Midbrain (tissue), 1 donor: ENCODE measurements at places on chromosomes 7 and 10.

DNA sequence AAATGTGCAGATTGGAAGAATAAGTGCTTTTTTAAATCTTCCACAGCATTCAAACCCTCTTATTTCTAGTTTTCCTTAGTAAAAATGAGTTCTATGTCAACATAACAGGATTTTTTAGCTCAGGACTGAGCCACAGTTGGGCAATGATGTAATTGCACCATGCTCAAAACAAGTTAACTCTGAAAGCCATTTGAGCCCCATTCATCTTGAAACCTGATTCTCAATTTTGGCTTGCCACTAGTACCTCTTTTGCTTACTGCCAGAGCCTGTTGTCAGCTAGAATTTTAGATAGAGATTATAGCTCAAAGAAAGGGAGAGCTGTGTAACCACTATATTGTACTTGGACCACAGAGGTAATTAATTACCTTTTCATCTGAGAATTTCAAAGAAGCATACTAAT, 1028.5 kb upstream of the PHF14 start:
- DNase-seq = no peak

DNA sequence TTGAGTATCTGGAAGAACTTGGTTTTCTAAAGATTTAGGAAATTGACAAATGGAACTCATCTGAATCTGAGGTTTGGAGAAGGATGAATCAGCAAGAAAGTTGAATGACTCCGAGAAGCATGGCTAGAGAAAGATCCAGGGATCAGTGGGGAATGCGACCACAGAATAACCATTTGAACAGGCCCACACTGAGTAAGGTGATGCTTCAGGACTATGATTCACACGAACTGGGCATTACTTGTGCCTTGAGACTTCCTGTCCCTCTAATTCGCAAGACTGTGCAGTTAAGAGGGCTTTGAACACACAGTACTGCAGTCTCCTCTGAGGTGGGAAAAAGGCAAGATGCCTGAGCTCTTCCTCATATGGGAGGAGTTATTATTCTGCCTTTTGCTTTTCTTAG, 395.5 kb upstream of the POM121L12 start:
- no peak for DNase-seq

DNA sequence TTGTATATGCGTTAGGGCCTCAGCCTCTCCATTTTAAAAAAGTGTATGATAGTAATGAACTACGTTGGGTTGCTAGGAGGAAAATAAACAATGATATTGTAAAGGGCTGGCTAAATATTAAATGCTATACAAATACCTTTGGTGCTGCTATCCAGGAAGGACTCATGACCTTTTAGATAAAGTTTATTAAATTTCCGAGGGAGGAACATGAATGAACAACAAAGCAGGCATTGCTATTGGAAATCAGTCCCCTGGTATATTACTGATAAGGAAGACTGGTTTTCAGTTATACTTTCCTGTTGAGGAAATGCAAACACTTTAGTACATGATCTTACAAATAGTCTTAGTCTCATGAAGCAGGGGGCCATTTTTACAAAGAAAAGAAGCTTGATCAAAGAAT, 17.2 kb upstream of the AGR2 start:
- DNase-seq = no peak

DNA sequence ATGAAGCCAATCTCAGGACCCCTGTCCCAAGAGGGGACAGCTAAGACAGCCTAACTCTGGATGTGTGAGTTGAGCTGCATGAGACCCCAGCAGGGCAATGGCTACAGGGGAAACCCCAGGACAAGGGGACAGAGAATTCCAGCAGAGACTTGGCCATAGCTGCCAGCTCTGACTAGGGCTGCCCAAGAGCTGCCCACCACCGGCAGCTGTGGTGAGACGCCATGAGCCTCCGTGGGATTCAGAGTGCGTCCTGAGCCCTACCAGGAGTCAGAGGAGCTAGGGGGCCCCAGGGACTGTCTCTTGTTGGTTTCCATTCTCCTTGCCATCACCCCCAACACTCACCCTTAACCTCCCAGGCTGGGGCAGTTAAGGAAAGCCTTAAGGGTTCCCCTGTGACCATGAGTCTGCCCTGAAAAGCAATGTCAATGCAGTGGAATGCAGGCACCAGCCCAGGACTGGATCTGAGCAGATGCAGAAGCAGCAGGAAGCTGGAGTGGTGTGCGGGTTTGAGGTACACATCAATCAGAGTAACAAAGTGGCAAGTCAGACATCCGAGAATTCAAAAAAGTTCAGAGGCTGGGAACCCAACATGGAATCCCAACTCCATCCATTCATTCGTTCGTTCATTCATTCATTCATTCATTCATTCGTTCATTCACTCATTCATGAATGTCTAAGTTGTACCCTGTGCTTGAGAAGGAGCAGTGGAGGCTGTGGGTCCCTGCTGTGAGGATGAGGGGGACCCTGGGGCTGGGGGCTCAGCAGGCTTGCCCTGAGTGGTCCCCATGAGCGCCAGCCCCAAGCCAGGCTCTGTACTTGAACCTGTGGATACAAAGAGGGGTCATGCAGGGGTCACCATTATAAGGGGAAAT, 52.9 kb downstream of the C10orf120 start:
- DNase-seq = no peak

- no peak for DNase-seq
These were observed 15.1 kb downstream of the TTYH3 start for GRCh38 chr7:2646680-2647571.

DNA sequence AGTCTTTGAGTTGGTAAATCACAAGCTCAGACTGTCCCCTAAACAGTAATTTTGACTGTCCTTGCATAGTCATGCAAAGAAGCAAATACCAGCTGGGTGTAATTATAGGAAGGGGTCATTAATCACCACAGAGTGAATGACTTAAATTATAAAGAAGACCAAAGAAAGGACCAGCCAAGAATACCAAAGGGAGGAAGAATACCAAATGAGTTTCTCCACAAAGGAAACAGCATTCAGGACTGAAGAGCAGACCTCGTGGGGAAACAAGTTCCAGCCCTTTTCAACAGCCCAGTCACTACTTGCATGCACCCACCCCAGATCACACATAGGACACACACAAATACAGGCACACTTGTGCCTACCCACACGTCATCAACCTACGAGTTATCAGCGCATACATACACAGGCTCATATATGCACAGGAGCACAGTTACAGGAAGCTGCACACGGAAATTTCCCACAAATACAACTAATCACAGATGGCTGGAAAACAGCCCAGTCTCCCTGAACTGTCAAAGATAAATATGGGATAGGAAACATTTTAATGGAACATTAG, 77.6 kb downstream of the DENND2A start:
- DNase-seq = no peak

GRCh38 chr10:123203393-123204126, 49.4 kb downstream of the BUB3 start:
- DNase-seq = no peak

DNA sequence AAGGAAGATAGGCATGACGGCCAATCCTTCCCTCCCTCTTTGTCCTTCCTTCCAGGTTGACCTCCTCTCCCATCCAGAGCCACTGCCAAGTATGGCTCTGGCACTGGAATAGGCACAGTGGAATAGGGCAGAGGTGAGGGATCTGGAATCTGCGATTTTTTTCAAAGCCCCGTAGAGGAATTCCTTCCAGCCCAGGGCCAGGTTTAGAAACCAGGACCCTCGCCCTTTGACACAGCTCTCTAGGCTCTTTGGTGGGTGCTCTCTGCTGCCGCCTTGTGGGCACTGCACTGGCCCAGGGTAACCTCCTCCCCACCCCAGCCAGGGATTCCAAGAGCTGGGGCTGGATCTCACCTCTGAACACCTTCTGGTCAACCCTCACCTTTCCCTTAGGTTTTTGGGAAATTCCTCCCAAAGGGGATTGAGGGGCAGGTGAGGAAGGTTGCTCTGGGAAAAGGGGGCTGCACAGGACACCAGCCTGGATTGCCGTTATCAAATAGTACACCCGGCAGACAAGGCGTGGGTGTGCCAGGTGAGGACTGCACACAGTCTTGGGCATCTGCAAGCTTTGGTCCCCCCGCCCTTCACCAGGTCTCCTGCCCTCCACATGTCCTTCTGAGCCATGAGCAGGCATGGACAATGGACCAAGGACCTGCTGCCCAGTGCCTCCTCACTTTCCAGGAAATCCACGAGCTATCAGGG, 22.8 kb downstream of the C10orf105 start:
- DNase-seq = peak; percentile 30

DNA sequence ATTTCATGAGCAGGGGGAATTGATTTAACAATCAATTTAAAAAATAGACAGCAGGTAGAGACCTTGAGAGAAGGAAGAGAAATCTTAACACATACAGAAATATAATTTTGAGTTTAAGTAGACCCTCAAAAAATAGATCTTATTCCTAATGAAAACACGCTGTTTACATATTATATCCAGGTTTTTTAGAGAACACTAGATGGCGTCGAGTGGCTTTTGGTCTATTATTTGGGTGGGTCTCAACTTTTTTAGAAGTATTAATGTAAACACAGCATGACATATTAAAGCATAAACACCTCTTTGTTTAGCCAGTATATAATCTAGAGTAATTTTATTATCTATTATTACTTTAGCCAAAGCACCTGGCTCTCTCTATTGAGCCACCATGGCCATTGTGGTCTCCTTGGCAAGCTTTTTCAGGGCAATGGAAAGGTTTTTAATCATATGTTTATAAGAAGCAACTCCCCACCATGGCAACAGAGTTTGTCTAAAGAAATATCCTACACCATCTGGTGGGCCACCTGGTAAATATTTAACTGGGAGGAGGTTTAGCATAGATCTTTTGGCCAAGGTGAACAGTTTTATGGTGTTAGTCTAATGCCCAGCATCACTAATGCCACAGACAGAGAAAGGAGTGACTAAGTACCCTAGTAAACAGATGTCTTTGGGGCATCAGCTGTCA, 59.7 kb upstream of the PRSS1 start:
- DNase-seq = no peak

DNA sequence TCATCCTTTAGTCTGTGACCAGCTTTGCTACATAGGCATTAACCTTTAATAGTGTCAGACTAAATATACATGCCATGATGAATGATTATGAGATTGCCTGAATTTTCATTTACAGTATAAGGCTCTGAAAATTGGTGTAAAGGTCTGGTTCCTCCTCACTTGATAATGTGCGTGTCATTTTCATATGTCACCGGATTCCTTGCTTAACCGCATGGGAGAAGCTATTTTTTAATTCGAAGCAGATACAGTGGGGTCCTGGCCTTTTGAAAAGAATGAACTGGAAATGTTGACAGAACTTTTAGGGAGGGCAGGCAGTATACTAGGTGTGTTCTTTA, 192.4 kb upstream of the SH2B2 start:
- no peak for DNase-seq

GRCh38 chr7:68224041-68224741, 1227.6 kb downstream of the TYW1 start:
- peak; percentile 74 for DNase-seq

GRCh38 chr10:28967031-28967430, 289.7 kb downstream of the BAMBI start:
- no peak for DNase-seq

- DNase-seq = no peak
These were observed 4.7 kb downstream of the LRWD1 start for GRCh38 chr7:102469351-102469971.

GRCh38 chr10:19788075-19788686, 28.1 kb upstream of the PLXDC2 start:
- peak; percentile 6 for DNase-seq

DNA sequence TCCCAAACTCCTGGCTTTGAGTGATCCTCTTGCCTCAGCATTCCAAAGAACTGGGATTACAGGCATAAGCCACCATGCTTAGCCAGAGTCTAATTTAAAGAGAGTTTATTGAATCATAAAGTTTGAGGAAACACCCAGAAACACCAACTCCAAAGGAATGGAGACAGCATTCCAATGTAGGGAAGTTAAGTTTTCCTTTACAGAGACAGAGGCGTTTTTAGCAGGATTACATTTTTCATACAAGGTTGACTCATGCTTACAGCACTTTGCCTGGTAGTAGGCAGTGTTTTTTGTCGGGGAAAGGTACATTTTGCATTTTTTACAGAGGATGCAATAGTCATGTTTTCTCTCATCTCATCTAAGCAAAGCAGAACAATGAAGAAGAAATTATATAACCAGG, 18.9 kb upstream of the OPN4 start:
- DNase-seq = no peak

- peak; percentile 9 for DNase-seq
These were observed 35.3 kb downstream of the BLNK start for GRCh38 chr10:96236090-96236478.

- no peak for DNase-seq
These were observed 122.2 kb downstream of the NPY start for GRCh38 chr7:24406053-24406788.

- DNase-seq = no peak
These were observed 11.1 kb downstream of the MCU start for GRCh38 chr10:72702868-72703581.

GRCh38 chr7:6182993-6183392, 89.4 kb downstream of the CYTH3 start:
- DNase-seq = no peak

DNA sequence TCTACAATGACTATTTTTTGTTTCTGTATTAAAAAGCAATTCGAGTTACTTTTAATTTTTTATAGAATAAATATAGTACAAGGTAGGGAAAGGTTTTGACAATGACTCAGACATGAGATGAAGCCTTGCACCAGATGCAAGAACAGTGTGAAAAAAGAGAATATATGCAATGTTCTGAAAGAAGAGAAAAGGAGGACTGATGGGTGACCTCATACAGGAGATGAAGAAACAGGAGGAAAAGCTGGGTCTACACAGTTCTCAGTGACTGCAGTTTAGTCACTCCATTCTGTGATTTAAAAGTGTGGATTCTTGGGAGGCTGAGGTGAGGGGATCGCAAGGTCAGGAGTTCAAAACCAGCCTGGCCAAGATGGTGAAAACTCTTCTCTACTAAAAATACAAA, 38.3 kb upstream of the YAE1 start:
- DNase-seq = no peak

DNA sequence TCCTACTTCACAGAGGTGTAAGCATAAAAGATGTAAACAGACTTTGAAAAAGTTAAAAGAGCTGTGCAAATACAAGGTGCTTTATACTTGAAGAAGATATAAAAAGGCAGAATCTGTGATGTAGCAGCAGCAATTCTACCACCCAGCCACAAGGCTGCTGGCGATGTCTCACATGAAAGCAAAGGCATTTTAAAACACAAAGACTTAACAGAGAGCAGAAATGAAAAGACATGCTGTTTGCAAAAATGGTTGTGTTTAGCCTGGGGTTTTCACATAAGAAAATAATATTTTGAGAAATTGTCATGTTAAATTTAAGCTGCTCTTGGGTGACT, 85.5 kb upstream of the ZNF800 start:
- no peak for DNase-seq

GRCh38 chr7:105718511-105718925, 137.2 kb upstream of the EFCAB10 start:
- no peak for DNase-seq

DNA sequence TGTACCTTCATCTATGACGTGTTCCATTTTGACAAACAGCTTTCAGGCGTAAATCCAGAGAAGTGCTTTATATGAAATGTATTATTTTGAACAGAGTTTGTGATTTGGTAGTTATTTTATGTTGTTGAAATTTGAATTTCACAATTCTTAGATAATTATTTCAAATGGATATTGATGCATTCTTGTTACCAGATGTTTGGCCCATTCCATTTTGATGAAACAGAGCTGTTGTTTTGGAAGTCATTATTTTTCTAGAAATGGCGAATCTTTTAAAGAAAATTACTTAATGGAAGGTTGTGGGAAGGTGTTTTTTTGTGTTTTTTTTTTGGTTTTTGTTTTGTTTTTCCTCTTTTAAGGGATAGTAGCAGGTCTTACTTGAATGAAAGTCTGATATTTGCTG, 2.4 kb downstream of the OTUD1 start:
- DNase-seq = no peak
